ENCODE measurements at places on chromosomes 6 and 20.

DNA sequence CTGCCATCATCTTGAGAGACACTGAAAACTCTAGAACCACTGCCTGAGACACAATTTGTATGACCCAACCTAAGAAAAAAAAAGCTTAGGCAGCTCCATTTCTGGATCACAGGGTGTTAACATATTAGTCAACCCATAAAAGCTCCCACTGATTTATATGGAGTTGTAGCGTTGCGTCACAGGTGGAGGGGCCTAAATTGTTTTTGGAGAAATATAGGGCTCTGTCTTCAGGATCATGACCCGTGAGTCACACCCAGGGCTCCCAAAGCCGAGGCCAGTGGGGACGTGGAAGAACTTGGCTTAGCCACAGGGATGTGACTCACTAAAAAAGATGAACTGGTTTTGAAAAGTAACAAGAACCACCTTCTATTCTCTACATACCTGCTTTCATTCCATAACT lies 116.5 kb upstream of the BMP2 start:
- DNase-seq, result no peak

GRCh38 chr20:18288749-18289267 lies 481 bp downstream of the ZNF133 start:
- DNase-seq, result no peak

DNA sequence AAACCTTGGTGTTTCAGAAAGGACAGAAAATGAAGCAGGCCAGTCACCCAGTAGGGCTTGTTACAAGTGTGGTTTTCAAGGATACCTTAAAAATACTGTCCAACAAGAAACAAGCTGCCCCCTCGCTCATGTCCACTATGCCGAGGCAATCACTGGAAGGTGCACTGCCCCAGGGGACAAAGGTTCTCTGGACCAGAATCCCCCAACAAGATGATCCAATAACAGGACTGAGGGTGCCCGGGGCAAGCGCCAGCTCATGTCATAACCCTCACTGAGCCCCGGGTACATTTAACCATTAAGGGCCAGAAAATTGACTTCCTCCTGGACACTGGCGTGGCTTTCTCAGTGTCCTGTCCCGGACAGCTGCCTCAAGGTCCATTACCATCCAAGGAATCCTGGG lies 6.6 kb upstream of the NT5DC1 start:
- no peak for DNase-seq

DNA sequence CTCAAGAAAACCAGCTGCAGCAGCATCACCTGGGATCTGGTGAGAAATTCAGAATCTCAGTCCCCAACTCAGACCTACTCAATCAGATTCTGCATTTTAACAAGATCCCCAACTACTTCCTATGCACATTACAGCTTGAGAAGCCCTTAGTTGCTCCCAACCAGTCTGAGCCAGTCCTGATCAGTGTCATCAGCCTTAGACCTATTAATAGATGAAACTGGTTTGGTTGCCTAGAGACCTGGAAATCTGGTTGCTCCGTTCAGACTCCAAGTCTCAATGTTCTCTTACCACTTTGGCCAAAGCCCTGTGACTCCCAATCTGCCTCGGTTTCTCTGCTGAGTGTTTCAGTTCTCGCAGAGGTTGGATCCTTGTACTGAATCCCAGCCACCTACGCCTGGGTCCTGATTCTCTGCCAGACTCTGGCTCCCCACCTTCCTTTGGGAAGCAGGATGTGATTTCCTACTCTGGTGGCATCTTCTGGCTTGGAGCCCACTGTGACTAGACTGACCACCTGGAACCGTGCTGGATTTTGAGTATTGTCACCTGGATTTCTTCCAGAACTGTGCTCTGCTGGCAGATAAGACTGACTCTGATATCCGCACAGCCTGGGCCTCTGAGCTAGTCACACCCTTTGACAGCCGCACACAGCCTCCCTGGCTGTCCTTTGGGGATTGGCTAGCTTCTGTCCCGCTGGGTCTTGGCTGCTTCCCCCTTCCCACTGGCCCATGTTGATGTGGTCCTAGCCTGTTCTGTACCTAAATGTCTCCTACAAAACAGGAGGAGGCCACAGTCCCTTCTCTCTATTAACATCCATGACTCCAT lies 20.3 kb upstream of the ATXN1 start:
- no peak for DNase-seq

- no peak for DNase-seq
Observed at GRCh38 chr20:57498425-57499400, 26.2 kb downstream of the CTCFL start.

DNA sequence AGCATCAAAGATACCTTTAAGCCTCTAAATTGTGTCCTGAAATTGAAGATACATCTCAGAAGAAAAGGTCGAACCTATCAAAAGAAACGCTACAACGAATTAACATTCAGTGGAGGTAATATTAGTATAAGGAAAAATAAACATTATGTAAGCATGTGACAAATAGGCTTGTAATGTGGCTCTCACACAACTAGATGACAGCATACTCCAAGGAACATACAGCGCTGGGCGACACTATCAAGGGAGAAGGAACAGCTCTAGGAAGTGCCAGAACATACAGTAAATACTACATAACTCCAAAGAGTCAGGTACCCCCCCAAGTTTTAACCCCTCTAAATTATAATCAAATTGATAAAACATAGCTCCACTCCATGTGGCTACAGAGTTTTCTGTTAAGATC lies 103.5 kb downstream of the LAMP5 start:
- DNase-seq, result peak; percentile 70

GRCh38 chr6:16409531-16410441 lies 171.4 kb downstream of the GMPR start:
- DNase-seq, result peak; percentile 26

- no peak for DNase-seq
Observed at GRCh38 chr6:86153521-86153920, 510.8 kb upstream of the SYNCRIP start.

DNA sequence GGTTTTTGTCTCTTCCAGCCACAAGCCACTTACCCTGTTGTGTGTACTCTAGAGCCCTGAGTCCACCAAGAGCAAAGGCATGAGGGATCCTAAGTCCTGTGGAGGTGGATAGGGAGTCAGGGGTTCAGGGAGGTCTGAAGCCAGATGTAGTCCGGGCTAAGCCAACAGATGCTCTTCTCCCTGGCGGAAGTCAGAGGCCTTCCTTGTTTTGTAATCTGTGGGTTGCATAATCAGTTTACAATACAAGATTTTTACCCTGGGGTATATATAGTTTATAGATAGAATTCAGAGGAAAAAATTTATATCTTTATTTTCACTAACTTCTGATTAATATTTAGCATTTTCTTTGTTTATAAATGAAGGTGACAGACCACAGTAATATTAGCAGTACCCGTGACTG lies 9.2 kb downstream of the LAMP5 start:
- no peak for DNase-seq

DNA sequence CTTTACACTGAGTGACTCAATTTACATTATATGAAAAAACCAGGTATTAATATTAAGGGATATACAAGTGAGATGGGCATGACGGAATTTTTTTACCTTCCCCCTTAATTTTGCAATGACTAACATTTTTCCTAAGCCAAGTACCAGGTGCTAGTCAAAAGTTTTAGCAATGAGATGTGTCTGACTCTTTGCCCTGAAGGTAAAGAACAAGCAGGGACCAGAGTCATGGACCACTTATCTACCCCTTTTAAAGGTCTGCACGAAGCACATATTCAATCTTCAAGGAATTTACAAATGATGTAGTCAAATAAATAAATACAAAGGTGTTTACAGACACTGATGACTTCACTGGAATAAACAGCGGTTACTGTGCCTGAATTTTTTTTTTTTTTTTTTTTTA lies 1.4 kb downstream of the GLO1 start:
- DNase-seq, result no peak

GRCh38 chr20:49814057-49814694 lies 1.5 kb downstream of the SLC9A8 start:
- DNase-seq, result no peak

DNA sequence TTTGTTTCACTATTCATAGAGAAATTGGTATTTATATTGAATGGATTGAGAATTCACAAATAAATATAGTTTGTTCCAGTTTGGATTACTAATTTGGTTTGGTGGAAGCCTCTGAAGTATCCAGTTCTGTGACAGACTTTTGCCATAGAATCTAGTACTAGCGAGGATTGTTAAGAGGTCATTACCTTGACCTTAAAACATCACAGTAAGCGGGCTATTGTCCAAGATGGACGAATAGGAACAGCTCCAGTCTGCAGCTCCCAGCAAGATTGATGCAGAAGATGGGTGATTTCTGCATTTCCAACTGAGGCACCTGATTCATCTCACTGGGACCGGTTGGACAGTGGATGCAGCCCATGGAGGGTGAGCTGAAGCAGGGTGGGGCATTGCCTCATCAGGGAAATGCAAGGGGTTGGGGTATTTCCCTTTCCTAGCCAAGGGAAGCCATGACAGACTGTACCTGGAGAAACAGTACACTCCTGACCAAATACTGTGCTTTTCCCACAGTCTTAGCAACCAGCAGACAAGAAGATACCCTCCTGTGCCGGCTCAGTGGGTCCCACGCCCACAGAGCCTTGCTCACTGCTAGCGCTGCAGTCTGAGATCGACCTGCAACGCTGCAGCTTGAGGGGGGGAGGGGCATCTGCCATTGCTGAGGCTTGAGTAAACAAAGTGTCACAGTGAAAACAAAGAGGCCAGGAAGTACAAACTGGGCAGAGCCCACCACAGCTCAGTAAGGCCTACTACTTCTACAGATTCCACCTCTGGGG lies 66.4 kb upstream of the NEDD9 start:
- DNase-seq, result no peak

DNA sequence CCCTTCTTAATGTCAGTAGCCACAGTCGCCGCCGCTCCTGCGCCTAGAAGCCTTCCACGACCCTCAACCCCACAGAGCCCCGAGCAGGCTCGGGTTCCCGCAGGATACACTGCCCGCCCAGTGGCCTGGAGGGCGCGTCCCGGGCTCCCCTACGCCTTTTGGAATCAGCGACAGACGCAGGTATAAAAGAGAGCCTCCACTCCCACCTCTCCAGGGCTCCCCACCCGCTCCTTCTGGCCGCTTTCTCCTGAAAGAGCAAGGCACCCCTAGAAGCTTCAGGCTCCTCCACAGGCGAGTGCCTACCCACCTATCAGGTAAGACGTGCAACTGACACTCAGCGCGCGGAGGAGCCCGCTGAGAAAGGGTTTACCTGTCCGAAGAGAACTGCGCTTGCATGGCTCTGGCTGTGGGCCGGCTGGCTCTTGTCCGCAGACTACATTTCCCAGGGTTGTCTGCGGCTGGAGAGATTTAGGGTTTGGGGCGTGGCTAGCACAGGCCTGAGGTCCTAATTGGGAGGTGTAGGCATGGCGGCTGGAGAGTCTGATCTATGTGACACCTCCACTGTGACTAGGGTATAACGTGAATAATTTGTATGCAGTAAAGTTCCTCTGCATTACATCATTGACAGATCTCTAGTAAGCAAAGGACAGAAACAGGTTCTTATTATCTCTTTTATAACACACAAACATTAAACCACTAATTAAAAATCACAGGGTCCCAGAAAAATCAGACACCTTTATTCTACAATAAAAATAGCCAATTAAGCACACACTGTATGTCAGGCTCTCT lies 13.5 kb upstream of the ZNF391 start:
- DNase-seq, result peak; percentile 86

- DNase-seq, result no peak
Observed at GRCh38 chr6:41374618-41375590, 39.5 kb downstream of the NCR2 start.

- DNase-seq, result no peak
Observed at GRCh38 chr6:107560657-107561056, 70.7 kb downstream of the SOBP start.

- DNase-seq, result no peak
Observed at GRCh38 chr20:43284486-43284885, 94.8 kb upstream of the PTPRT start.

GRCh38 chr6:17813542-17813941 lies 106.8 kb upstream of the NUP153 start:
- no peak for DNase-seq

DNA sequence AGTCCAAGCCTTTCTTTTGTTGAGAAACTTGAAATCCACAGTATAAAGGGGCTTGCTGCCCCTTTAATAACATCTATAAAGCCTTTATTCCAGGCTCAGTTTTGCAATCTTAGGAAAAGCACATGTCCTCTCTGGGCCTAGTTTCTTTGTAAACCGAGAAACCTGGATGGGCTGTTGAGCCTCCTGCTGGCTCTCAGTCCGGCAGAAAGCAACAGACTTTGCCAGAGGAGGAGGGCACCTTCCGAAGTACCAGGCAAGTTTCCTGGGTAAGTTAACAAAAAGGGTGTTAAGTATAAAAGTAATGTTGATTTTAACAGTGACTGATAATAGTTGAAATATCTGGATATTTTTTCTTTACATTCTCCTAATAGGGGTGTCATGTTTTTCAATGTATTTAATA lies 99.0 kb upstream of the POPDC3 start:
- DNase-seq, result no peak

- DNase-seq, result no peak
Observed at GRCh38 chr20:44914924-44915323, 5.1 kb downstream of the PABPC1L start.

DNA sequence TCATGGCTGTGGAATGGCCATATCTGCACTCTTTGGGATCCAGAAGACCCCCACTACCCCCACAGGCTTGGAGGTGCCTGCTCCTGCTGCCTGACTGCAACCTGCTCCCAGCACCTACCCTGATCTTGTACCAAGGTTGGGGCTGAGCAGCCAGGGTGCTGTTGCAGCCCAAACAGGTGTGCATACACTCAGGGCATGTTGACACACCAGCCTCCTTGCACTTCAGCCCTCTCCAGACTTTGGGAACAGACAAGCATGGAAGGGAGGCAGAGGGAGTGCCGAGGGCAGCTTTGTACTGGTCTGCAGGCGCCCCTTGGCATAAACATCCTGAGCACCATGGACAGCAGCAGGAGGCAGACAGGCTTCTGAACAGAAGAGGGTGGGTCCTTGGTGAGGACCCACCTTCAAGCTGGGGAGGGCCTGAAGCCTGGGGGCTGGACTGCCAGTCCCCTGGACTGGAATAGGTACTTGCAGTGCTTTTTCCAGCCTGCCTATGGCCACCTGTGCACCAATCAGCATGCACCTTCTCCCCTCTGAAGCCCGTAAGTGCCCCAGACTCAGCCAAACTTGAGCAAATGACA lies 1675.8 kb downstream of the HACE1 start:
- DNase-seq, result no peak

GRCh38 chr6:43090559-43090956 lies 14.4 kb downstream of the PTK7 start:
- no peak for DNase-seq

DNA sequence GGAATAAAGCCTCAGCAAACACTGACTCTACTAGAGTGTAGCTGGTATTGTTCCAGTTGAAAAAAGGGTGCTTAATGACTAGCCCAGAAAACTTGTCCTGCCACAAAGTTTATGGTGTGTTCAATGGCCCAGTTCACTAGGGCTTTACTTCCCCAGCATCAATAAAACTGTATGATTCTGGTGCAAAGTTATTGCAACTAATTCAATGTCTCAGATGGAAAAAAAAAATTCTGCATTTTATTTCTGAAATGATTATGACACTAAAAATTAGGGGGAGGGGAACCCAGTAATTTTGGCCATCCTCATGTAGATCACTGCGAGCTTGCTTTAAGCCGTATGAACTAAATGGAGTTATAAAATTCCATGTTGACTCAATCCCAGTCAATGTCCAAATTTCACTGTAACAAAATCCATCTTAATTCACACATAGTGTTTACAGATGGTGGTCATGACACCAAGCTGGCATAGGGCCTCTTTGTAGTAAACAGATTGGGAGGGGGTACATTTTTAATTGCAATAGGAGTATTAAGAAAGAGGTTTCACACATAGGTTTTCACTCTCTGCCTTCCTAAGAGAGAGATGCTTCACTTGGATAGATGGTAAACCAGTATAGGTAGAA lies 41.2 kb downstream of the PTPRK start:
- no peak for DNase-seq

- DNase-seq, result no peak
Observed at GRCh38 chr20:2122936-2123335, 21.3 kb downstream of the STK35 start.

GRCh38 chr20:1083431-1084080 lies 34.8 kb upstream of the PSMF1 start:
- DNase-seq, result no peak

All from NCI-H774 (cell line).